ENCODE measurements at places on chromosomes 5 and 9.

DNA sequence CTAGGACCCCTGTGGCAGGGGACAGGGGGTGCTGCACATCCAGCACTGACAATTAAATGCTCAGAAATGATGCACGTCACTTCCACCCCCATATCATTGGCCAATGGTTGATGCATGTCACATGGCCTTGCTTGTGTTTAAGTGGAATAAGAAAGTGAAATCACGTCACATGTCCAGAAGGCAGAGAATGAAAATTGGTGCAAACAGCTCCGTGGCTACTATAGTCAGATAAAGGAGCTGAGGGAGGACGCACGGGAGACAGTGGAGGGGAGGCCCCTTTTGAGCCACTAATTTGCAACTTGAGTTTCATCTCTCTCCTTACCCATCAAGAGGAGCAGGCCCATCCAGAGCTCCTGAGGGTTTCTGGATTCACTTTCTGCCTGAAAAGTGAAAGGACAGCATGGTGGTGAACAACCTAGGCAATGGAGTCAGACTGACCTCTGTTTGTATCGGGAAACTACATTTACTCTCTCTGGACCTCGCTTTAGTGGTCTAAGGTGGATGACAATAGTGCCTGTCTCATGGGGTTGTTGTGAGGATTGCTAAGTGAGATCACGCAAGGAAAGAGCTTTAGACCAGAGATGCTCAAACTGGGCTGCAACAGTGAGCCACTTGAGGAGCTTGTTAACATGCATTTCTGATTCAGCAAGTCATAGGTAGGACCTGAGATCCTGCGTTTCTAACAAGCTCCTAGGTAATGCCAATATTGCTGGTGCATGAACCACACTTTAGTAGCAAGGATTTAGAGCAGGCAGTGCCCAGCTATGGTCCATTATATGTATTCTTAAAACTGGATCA, 133.9 kb upstream of the ADRA1B start:
- DNase-seq, result no peak

- no peak for DNase-seq
These were observed 225.6 kb upstream of the VLDLR start for GRCh38 chr9:2395814-2396612.

DNA sequence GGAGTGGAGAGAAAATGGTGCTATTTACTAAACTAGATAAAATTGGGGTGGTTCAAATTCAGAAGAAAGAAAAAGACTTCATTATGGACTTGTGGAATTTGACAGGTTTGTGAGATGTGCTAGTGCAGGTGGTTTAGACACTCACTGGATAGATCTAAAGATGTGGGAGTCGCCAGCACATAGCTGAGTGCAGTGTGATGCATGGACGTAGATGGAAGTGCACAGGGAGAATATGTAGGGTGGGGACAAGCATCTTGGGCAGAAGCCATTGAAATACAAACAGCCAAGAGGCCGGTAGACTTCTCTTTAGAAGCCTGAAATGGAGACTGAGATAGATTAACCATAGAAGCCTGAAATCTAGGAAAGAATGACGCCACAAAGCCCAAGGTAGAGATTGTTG, 10.7 kb downstream of the HAPLN1 start:
- no peak for DNase-seq

DNA sequence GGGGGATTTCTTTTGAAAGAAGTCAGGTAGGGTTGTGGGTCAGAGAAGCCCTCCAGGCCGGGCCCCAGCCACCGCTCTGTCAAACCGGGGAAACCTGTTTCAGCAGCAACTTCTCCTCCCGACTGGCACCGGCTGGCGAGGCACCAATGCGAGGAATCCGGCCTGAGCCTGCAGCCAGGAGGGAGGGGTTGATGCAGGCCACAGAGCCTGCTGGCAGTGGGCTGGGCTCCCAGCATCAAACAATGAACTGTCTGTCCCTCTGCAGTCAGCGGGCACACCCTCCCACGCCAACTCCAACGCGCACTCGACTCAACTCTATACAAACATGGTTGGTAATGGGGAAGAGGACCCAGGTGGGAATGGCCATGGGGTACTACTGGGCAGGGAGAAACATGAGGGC, 12.1 kb downstream of the PCDH1 start:
- DNase-seq, result no peak

- DNase-seq, result no peak
These were observed 64.0 kb upstream of the UBTD2 start for GRCh38 chr5:172347496-172348052.

DNA sequence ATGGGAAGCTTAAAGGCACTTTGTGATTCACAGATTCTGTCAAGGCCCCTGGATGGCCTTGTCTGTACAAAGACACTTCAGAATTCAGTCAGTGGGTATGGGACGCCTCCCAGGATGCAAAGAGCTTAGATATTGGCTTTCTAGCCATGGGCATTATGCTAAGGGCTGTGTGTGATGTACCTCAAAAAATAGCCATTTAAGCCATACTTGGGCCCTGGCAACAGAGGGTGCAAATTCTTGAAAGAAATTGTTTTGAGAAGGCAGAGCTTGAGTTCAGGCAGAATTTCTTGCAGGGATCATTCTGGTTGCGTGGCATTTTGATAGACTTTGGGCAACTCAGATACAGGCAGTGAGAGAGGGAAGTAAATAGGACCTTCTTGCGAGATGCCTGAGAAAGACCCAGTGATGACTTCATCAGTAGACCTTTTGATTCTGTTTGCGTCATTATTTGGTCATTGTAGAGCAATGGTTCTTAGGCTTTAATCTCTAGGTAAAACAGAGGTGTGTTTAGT, 3.9 kb downstream of the CYFIP2 start:
- no peak for DNase-seq

- DNase-seq, result peak; percentile 46
These were observed 7.1 kb downstream of the PHYHD1 start for GRCh38 chr9:128927731-128928411.

DNA sequence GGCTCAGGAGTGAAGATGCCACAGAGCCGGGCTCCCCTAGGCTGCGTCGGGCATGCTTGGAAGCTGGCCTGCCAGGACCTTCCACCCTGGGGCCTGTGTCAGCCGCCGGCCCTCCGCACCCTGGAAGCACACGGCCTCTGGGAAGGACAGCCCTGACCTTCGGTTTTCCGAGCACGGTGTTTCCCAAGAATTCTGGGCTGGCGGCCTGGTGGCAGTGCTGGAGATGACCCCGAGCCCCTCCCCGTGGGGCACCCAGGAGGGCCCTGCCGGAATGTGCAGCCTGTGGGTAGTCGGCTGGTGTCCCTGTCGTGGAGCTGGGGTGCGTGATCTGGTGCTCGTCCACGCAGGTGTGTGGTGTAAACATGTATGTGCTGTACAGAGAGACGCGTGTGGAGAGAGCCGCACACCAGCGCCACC, 113.1 kb downstream of the RXRA start:
- no peak for DNase-seq

GRCh38 chr5:115194676-115195075, 25.0 kb upstream of the TRIM36 start:
- no peak for DNase-seq

GRCh38 chr5:179606071-179606909, 17.2 kb downstream of the HNRNPH1 start:
- no peak for DNase-seq

DNA sequence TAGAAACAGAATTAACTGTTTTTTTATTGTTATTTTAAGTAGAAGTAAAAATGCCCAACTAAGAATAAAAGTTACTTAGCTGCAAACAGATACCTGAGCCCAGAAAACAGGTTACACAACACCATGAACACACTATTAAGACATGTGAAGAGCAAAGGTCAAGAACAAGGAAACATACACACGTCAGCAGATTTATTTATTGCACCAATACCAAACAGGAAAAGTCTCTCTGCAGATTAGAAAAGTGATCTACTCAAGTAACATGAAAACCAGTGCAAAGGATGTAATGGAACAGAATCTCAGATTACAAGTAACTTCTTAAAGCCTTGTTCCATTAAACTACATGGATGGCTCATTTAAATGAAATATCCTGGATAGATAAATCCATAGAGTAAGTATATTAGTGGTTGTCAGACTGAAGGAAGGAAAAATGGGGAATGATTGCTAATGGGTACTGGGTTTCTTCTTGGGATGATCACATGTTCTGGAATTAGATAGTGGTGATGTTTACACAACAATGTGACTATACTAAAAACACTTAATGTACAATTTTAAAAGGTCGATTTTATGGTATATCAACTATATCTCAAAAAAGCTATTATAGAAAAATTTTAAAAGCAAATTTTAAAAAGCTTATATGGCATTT, 6.1 kb downstream of the SAR1B start:
- no peak for DNase-seq

DNA sequence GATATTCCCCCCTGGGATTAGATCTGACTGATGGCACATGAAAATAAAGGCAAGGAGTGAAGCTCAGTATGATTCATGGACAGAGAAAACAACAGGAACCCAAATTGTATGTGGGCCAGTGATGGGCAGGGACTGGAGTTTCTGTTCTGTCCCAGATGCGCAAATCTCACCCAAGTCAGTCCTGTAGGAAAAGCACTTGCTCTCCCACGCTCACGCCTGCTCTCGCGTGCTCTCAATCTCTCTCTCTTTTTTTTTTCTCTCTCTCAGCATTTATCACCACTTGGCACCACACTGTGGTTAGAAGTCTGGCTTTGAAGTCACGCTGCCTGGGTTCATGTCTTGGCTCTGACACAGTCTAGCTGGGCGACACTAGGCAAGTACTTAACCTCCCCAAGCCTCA, 106.5 kb upstream of the LRRTM2 start:
- DNase-seq, result no peak

- no peak for DNase-seq
These were observed 15.5 kb downstream of the SIL1 start for GRCh38 chr5:139182528-139183296.

DNA sequence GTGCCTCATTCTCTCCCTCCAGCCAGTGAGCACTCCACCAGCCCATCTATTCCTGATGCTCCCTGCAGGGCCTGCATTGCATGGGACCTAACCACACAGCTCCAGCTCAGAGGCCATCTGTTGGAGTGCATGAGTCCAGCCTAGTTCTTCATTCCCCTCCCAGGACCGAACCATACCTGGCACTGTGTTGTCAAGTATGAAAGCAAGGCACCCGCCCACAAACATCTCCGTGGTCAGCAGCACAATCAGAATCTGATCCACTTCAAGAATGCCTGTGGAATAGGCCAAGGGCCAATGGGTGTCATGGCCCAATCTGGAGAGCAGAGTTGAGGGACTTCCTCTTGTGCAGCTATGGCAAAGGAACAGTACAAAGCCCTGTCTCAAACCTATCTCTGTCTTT, 5.9 kb downstream of the SLC23A1 start:
- no peak for DNase-seq

GRCh38 chr5:106699796-106700195, 970.9 kb downstream of the EFNA5 start:
- no peak for DNase-seq

DNA sequence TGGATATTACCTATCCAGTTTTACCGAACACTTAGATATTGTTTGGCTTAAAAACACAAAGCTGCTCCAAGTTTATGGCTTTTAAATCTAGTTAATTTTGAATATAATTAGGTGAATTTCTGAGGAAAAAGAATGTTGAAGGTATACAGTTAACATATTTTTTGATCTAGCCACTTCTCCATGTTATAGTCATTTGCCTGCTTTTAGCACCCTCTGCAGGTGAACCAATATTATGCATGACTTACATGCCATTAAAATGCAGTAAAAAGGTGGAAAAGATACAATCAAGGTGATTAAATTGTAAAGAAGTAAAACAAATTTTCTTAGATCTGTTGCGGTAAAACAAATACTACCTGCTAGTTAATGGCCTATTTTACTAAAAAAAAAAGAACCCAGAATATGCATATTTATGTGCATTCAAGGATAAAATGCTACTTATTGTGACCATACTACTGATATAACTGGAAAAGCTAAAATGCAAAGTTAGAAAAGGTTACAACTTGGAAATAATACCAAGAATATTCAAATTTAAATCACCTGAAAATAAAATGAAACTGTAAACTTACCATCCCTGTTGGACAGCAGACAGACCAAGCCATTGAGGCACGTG, 132.1 kb downstream of the AP3B1 start:
- no peak for DNase-seq

DNA sequence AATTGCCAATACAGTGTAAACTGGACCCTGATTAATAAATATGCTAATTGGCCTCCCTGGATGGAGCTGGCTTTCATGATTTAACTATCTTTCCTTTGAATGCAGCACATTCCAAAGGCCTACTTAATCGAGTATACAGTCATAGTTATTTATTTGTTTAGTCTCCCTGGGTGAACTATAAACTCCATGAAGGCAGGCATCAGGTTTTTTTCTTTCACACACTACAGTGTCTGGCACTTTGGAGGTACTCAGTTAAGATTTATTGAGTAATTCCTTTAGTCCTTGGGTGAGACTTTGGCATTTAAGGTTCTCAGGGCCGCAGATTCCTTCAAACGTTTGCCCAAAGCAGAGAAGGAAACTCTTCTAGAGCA, 20.5 kb downstream of the RUSC2 start:
- DNase-seq, result no peak

DNA sequence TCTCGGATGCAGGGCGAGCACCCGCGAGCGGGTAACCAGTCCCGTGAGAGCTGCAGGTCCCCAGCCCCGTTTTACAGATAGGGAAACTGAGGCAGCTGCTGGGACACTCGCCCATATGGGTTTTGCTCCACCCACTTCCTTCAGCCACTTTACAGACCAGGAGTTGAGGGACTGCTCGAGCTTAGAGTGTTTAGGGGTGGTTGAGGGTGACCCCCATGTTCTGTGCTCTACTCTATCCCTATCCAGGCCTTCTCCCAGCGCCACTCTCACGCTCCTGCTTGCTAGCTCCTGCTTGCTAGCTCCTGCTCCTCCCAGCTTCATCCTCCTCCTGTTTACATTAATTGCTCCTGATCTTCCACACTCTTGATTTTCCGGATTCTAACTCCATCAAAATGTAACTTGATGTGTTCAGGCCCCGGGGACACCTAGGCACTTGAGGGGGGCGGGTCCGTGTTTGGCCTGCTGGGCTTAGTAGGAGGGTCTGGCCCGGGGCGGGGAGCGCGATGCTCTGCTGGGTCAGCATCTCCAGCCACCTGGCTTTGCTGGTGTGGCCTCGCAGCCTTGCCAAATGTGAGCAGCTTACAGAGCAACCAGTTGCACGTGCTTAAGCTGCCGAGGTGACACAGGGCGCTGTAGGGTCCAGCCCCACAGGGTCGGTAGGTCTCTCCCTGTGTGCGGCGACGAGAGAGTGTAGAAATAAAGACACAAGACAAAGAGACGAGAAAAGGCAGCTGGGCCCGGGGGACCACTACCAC, 1.5 kb upstream of the PTGES2 start:
- no peak for DNase-seq

DNA sequence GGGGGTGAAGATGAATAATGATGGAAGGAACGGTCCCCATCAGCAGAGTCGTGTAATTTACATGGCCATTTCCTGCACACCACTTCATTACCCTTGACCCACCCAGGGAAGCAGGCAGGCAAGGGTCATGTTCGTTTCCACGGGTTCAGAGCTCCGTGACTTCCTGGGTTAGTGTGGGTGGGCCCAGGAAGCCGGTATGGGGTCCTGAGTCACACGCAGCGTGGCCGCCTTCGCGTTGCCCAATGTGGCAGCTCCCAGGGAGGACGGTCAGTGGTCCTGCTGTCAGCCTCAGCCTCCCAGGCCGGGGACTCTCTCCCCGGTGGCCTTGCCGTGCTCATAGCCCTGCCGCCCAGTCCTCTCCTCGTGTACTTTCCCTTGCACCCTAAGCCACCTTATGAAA, 5.1 kb upstream of the TERT start:
- no peak for DNase-seq

GRCh38 chr9:130144703-130145102, 27.5 kb upstream of the NCS1 start:
- DNase-seq, result no peak
